ENCODE measurements at places on chromosomes 16 and 17.

GRCh38 chr17:65039336-65039988, 17.1 kb downstream of the GNA13 start:
- no peak for DNase-seq

GRCh38 chr16:74758801-74759200, 15.8 kb downstream of the FA2H start:
- no peak for DNase-seq

- no peak for DNase-seq
Observed at GRCh38 chr17:59853168-59853918, 39.4 kb downstream of the TUBD1 start.

- DNase-seq = no peak
Observed at GRCh38 chr16:19486750-19487325, 35.1 kb downstream of the GDE1 start.

- DNase-seq = no peak
Observed at GRCh38 chr16:56847173-56847910, 17.7 kb upstream of the SLC12A3 start.

DNA sequence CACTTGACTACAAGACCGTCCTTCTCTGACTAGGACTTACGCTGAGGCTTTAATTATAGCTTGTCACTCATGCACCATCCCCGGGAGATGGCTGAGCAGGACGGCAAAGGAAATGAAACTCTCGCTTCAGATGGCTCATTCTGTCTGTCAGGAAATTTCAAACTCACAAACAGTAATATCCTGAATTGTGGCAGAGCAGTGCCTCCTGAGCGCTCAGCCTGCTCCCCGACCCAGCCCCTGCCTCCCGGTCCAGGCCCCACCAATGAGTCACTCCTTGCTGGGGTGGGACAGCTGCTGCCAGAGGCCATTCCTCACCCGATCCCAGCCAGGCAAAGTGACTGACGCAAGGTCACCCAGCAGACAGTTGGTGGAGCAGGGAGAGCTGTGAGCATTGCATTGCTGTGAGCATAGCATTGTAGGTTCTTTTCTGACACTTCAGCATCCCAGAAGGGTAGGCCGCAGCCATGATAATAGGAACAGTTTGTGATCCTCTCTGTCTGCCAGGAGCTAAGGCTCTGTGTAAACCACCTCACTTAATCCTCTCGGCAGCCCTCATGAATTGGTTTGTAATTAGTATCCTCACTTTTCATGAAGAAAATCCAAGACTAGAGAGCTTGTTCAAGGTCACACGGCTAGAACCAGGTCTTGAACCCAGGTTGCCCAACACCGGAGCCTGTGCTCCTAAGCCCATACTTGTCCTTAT, 20.9 kb downstream of the CCDC182 start:
- peak; percentile 66 for DNase-seq

GRCh38 chr16:24805484-24805883, 40.3 kb upstream of the SLC5A11 start:
- DNase-seq = no peak

GRCh38 chr16:60636117-60636516, 1400.1 kb downstream of the CDH8 start:
- DNase-seq = no peak

DNA sequence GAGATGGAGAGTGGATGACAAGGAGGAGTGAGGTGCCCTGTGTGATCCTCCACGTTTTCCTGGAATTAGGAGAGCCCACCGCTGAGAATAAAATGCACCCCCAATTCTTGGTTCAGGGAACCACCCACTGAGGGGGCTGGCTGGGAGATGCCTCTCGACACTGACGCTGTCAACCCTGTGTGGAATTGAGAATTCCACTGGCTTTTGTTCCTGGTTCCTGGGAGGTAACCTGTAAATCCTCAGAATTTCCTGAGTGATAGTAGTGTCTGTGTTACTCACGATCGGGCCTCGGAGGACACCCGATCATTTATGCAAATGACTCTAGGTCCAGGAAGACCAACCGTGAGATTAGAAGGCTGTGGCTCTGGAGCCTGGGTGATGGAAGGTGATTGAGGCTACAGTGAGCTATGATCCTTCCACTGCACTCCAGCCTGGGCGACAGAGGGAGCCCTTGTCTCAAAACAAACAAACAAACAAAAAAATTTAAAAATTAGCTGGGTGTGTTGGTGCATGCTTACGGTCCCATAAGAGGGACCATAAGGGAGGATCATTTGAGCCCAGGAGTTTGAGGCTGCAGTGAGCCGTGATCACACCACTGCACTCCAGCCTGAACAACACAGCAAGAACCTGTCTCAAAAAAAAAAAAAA, 11.7 kb upstream of the PRPSAP1 start:
- no peak for DNase-seq
